ENCODE measurements at places on chromosomes 11 and 22. TPM values are rescaled to one million over a fixed set of nuclear protein-coding genes. Genes with fewer than 3 reads are reported as not detected.

Gene LGR4
- 24.2 TPM for total RNA-seq

Gene VSIG10L2
- 0.08 TPM for total RNA-seq

Gene OR8G5
- total RNA-seq, result not detected

Gene INPP5J
- total RNA-seq, result 15.4 TPM

Gene SEPTIN5
- total RNA-seq, result 123 TPM

DNA sequence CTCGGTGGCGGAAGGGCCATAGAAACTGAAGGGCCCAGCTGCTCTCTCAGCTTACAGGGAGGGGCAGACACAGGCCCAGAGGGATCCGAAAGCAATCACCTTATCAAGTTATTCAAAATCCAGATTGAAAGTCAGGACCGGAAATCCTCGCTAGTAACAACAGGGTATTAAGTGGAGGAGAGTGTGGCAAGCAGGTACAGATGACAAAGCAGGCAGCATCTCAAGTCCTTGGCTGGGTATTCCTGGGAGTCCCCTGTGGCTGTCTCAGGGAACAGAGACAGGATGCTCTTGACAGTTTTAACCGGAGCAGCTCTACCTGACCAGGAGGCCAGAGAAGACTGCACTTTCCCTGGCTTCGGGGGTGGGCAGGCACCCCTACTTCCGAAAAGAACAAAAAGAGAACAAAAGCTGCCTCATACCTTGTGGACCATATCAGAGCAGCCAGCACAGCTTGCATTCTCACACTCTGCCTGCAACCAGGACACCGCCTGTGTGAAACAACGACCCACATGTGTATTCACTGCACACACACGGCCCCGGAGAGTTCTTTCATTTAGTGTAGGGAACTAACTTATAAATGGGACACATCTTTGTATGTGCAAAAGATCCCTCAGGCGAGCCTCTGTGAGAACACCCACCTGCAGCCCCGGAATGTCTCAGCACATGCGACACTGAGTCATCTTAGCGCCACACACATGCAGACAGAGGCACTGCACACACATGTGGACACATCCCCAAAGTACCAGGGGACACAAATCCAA lies 78.3 kb downstream of the MICAL3 start:
- DNase-seq, result no peak

DNA sequence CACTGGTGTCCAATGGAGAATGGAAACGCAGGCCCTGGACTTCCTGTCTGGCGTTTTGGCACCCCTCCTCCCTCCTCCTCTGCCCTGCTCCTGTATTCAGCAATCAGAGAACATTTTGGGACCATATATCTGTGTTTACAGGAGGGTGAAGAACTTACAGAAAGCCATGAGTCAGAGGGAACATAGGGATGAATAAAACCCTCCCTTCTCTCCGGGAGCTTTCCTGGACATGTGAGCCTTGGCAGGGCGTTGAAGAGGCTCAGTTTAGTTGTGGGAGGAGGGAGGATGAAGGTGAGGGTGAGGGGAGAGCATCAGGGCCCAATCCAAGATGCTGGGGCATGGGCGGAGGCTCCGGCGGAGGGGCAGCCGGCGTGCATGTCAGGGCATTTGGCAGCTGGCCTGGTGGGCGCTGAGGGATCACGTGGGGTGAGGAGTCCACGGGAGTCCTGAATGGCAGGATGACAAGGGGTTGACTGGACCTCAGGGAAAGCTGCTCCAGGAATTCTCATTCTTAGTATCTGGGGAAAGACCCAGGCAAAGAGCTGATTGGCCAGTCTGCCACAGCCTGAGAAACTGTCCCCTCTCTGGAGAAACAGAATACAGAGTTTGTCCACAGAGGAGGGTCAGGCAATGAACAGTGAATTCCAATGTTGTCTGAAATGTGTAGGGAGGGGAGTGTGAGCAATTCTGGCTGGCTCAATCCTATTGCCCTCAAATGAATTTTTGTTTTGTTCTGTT lies 28.9 kb downstream of the MICAL2 start:
- no peak for DNase-seq

DNA sequence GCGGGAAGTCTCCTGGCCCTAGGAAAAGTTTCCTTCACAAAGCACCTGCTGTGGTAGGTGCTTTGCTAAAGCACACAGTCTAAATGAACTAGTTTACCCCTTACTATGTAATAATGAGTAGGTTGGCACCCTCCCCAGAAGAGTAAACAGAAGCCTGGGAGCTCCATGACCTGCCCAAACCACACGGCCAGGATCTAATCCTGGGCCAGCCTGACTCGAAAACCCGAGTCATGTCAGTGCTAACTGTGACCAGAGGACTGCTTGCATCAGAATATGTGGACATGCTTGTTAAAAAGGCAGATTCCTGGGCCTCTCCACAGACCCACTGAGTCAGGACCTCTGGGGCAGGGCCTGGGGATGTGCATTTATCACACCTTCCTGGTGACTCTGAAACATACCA lies 67.7 kb downstream of the PANX1 start:
- DNase-seq, result no peak

GRCh38 chr22:38886333-38886732 lies 14.3 kb upstream of the CBX6 start:
- no peak for DNase-seq

DNA sequence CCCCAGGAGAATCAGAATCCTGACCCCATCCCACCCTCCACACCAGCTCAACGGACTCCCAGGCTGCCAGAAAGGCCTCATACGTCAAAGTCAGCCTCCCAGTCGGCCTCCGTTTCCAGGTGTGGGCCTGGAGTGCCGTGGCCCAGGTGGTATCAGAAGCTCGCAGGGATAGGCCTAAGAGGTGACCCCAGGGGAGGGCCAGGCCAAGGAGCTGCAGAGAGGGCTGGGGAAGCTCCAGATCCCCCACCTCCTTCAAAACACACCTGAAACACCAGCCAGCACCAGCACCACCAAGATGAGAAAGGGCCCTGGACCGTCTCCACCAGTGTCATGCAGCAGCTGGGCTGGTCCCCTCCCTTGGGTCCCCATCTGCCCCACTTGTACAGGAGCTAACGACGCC lies 20.3 kb downstream of the ASCL2 start:
- DNase-seq, result no peak

DNA sequence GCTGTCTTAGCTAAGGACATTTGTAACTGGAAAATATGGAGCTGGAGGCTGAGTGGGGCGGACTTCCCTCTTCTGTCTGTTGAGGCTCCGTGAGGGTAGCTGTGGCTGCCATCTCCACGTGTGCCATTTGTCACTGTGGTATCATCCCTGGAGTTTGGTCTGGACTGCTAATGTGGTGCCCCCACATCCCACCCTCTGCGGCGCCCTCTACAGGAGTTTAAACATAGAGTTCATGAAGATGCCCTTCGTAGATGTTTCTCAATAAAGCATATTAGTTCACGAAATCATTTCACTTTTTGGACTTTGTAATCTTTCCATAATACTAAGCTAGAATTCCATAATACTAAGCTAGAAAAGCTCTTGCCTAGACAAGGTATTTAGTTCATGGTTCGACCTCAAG lies 52.4 kb downstream of the TECTA start:
- no peak for DNase-seq

DNA sequence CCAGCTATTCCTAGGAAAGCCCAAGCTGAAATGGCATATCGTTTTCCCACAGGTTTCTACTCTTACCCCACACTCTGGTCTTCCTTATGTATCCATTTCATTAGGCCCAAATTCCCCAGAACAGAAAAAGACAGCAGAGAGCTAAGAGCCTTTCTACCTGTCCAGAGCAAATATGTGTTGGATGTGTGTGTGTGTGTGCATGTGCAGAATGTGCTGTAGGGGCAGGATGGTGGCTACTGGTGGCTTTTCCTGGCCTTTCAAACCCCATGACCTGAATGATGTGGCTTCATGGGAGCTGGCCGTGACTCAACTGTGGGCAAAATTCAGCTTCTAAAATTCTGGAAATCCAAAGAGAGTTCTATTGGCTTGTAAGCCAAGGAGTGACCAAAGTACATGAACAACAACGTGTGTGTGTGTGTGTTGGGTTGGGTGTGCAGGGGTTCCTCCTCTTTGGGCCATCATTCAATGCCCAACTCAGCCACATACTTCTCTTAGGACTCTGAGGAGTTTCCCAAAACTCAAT lies 421.4 kb upstream of the CADM1 start:
- DNase-seq, result no peak

GRCh38 chr11:8066911-8067455 lies 14.0 kb upstream of the TUB start:
- DNase-seq, result no peak

- DNase-seq, result peak; percentile 69
Measured at GRCh38 chr11:115941481-115941993, 437.3 kb upstream of the CADM1 start.

DNA sequence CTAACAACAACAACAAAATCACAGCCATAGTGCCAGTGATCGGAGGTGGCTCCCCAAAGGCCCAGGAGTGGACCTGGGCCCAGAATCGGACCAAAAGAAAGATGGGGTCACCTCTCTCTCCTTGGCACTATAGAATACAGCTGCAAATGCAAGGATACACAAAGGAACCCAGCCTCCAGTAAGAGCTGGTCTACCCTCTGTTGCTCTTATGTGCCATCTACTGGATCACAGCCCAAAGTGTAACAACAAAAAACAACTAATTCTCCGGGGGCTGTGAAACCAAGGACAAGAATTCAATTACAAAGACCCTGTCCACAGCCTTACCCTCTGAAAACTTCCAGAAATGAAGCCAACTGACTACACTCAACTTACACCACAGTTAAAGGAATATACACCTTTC lies 21.6 kb downstream of the OR8G5 start:
- no peak for DNase-seq

DNA sequence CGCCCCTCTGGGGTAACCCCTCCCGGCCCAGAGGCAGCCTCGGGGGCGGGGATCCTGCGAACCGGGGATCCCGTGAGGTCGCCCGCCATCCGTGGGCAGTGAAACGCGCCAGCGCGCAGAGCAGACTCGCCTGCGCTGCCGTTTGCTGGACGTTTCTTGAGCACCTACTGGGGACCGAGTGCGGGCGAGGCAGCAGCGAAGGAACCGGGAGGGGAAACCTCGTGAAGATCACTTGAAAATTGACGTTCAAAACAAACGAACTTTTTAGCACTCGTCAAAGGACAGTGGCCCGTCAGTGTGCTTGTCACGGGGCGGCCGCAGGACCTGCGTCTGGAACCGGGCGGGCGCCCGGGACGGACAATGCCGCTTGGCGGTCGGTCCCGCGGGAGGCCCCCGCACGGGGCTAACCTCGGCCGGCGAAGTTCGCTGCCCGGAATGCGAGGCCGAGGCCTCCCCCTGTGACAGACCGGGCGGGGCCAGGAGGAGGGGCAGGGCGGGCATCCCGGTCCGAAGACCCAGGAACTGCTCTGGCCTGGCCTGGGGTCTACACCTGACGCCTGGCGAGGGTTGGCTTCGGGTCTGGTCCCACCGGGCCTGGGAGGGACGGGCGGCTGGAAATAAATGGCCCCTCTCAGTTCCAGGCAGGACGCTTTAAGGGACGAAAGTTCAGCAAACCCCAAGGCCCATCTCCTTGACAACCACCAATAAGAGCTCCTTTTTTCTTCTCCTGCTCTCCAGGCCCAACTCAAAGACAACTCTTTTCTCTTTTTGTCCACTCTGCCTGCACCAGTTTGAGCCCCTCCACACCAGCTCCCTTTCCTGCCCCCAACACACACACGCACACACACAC lies 723 bp upstream of the SCUBE1 start:
- DNase-seq, result no peak

- DNase-seq, result no peak
Measured at GRCh38 chr11:19419021-19419750, 178.4 kb upstream of the E2F8 start.

- DNase-seq, result no peak
Measured at GRCh38 chr11:19555266-19555665, 157.4 kb upstream of the NAV2 start.

DNA sequence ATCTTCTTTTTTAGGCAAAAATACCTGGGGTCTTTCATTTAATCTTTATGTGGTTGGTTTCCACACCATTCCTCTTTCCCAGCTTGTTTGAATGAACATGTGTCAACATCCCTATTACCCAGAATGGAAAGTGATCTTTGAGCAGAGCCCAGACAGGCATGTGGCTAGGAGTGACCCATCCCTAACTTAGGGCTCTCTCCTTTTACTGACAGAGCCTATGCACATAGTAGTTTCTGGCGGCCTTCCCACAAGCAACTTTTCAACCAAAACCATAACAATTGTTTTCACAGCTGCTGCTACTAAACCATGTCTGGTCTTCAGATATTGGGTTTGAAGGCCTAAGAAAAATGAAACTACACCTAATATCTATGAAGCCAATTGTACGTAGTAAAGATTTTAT lies 107.5 kb downstream of the TENM4 start:
- DNase-seq, result no peak

GRCh38 chr22:42752230-42752746 lies 31.6 kb upstream of the A4GALT start:
- DNase-seq, result no peak

DNA sequence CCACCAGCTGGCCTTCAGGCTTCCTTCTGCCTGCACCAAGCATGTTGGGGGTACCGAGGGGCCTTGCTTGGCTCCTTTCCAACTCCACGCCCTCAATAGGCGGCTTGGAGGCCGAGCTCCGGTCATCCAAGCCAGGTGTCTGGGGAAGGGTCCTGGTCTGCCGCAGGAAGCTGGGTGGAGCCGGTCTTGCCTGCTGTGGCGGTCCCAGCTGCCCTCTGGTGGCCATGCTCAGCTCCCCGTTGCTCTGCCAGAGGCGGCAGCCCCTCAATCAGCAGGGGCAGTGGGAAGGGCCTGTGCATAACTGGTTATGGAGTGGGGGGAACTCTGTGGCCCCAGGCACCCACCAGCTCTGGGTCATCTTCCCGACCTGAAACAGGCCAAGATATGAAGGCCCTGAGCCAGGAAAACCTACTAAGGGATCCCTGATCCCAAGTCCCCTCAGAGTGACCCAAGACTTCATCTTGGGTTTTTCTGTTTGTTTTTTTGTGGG lies 3.2 kb downstream of the ARVCF start:
- DNase-seq, result peak; percentile 81

DNA sequence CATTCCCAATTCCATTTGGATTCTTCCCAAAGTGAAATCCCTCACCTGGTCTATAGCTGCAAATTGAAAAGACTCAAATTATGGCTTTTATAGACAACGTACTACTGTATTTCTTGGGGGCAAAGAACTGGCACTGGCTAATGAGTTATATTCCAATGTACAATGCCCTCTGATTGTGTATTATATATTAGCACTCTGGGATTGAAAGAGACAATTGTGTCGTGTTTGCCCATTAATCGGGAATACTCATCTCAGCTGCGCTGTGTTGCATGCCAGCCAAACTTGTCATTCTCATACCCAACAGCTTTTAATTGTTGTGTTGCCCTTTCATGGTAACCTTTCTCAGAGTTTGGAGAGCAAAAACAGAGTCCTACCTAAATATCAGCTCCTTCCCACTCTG lies 55.0 kb upstream of the ZBTB44 start:
- DNase-seq, result no peak

DNA sequence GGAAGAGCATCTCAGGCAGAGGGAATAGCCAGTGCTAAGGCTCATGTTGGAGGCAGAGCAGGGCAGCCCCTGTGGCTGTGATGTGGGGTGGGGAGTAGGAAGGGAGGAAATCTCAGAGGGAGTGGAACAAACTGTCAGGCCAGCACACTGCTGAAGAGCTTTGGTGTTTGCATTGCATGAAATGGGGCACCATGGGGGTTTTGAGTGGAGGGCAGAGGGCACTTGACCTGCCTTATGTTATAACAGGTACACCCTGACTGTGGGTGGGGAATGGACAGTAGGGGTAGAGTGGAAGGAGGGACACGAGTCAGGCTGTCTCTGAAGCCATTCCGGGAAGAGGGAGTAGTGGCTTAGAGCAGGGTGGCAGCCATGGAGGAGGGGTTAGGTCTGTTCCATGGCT lies 24.0 kb downstream of the PRDM11 start:
- DNase-seq, result no peak

Measured in Right ventricle myocardium superior (tissue), 1 donor.